ENCODE measurements at places on chromosomes 5 and 9.
A peak's percentile ranks its signal among the peaks of the same experiment; 100 is the strongest.

GRCh38 chr9:35771943-35772342 is 17.9 kb upstream of the MSMP start:
- no peak for DNase-seq

DNA sequence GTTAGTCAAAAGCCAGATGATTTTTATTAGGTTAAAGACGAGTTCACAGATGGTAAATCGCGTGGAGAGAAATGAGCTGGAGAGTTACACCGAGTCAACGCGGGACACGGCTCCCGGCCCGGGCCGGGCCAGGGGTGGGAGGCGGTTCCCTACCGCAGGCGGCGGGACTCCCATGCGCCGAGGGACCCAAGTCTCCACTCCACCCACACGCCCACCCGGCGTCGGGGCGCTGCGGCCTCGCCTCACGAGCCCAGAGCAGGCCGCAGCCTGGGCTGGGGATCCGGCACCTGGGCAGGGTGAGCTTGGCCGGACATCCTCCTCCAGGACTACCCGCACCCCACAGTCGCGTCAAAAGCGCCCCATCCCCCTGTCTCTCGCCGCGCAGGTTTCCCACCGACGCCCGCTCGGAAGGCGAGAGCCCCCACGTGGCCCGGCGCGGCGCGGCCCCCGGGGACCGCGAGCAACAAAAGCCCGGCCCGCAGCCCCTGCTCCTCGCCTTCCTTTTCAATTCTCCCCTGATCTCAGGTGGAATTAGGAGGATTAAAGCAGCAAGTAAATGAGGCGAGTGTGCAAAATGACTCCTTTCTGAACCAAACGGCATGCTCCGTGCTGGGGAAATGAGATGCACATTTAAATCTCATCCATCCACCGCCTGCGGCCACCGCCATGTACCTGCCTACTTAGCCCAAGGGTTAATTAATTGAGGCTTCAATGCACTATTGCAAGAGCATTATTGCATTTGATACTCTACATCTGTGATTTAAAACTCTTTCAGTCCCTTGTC is 196.5 kb upstream of the TBCA start:
- no peak for DNase-seq

DNA sequence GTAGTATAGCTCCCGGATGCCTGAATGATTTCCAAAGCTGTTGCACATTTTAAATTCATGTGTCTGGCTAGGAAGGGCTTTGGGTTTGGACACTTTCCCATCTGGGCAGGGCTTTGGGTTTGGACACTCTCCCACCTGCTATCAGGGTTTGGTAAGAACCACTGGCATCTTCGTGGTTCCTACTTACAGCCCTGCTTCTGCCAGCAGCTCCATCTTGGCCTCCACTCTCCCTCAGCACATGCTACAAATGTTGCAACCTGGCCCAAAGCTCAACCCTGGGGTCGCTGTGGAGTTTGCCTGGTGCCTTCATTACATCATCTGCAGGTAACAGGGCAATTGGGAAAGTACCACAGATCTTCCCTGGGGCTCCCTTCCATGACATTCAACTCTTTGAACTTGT is 3.5 kb downstream of the TMCO6 start:
- DNase-seq: no peak

- no peak for DNase-seq
These were observed 688.0 kb upstream of the SEMA6A start for GRCh38 chr5:117262572-117263131.

DNA sequence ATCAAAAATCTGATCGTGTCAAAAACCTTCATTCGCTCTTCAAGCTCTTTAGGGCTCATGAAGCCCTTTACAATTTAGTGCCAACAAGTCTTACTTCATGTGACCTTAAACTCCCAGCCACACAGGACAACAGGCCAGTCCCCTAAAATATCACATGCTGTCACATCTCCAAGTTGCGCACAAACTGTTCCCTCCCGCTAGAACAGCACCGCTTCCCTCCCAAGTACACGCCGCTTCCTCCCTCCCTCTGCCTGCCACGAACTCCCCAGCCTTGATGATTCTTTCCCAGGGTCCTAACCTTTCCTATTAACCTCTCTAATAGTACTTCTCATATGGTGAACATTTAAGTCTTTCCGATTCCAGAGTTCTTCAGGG is 91.2 kb downstream of the TLE1 start:
- DNase-seq: no peak

DNA sequence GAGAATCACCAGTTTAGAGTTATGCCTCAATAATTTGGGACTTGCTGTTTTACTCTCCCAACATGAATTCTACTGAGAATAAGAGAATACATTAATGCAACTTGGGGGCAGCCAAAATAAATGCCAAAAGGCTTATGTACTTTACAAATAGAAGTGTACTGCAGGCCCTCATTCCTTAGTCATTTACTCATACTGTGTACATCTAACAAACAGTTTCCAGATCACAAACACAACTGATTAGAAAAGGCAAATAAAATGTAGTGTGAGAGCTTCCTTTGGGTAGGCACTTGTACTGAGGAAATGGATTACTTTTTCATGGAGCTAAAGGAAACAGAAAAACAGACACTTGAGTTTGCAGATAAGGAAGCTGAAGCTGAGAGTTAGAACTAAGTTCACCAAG is 12.6 kb downstream of the ANKDD1B start:
- peak; percentile 21 for DNase-seq

- DNase-seq: no peak
These were observed 68.1 kb downstream of the MEGF10 start for GRCh38 chr5:127358740-127359139.

DNA sequence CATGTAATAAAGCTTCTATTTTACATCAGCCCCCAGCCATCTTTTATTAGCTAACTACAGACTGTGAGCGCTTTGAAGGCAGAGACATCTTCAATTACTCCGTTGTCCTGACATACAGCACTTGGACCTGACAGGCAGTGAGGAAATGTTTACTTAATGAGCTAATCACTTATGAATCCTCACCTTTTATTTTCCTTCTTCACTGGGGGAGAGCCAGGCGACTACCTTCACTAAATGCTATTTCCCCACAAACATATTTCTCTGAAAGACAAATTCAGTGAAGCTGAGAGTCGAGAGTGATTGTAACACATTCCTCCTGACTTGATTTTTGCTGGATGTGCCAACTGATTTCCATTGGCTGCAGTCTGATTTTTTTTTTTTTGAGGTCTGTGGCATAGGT is 192.1 kb upstream of the CLINT1 start:
- DNase-seq: peak; percentile 22

GRCh38 chr5:150146235-150146634 is 9.4 kb downstream of the PDGFRB start:
- no peak for DNase-seq

GRCh38 chr9:76531231-76531780 is 72.3 kb downstream of the GCNT1 start:
- peak; percentile 11 for DNase-seq

GRCh38 chr9:96751815-96752214 is 26.1 kb downstream of the ZNF510 start:
- DNase-seq: no peak

DNA sequence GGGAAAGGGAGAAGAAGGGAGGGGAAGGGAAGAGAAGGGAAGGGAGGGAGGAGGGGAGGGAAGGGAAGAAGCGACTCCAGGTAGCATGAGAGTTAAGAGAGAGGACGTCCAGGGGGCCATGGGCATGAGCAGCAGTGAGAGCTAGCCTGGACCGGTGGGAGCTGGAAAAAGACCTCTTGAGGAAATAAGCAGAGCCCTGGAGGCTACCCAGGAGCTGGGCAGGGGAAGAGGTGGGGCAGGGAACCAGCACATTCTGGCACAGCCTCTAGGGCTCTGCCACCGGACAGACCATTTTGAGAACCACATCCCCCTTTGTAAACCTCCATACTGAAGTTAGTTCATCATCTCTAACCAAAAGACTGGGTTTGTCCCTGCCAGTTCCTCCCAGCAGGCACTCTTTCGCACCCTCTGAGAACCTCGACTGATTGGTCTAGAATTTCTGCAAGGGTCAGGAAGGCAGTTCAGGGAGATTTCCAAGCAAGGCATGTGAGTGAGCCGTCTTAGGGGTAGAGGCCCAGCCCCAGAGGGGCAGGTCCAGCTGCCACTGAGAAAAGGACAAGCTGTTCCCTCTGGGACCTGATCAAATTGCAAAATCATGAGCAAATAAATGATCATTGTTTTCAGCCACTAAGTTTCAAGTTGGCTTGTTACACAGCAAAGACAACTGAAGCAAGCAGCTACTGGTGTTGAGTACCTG is 11.6 kb downstream of the NAIF1 start:
- DNase-seq: no peak

DNA sequence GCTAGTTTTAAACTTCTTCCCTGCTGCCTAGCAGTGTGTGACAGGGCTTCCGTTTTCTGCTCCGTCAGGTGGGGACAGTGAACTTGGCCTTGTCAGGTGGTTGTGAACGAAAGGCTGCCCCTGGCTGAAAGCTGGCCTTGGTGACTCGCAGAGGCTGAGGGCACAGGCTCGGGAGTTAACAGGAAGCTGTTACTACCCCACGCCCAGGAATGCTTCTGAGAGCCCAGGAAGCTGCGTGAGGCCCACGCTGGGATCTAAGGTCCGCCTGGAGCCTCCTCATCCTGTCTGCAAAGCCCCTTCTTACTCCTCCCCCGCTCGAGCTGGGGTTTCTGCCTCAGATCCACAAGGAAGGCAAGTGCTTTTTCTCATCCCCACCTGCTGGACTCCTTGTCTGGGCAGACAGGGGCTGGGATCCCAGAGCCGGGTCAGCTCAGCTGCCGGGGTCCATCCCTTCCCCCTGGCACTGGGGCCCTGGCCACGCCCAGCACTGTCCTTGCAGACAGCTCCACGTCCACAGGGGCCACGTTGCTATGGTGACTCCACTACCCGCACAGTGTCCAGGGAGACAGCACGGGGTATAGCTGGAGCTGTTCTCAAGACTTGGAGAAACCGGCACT is 124.7 kb upstream of the TBC1D2 start:
- DNase-seq: no peak

DNA sequence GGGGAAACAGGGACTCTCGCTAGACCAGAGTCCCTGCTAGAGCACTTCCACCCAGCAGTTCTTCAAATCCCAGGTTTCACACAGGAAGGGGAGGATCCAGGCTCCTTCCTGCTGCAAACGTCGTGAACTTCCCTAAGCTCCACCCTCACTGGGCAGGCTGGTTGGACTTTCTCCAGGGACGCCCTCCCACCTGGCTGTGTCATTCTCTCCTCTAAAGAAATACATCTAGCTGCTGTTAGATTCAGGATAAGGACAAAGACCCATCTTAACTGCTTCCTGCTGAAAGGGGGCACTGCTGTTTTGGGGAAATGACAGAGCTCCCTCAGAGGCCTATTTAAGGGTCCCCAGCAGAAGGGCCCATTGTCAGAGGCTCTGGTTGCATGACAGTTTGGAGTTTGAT is 230.7 kb downstream of the SEMA6A start:
- DNase-seq: peak; percentile 1

DNA sequence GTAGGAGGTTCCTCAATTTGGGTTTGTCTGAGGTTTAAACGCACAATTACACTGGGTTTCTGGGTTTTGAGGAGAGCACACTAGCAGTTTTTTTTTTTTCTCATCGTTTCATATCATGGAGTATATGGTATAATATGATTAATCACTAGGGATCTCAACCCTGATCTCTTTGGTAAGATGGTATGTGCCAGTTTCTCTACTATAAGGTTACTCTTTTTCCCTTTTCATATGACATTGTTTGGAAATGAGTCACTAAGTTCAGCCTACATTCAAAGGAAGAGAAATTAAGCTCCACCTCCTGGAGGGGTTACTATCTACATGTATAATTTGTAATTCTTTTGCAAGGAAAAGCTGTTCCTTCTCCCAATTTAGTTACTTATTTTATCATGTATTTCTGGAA is 35.2 kb downstream of the MTRR start:
- DNase-seq: no peak

DNA sequence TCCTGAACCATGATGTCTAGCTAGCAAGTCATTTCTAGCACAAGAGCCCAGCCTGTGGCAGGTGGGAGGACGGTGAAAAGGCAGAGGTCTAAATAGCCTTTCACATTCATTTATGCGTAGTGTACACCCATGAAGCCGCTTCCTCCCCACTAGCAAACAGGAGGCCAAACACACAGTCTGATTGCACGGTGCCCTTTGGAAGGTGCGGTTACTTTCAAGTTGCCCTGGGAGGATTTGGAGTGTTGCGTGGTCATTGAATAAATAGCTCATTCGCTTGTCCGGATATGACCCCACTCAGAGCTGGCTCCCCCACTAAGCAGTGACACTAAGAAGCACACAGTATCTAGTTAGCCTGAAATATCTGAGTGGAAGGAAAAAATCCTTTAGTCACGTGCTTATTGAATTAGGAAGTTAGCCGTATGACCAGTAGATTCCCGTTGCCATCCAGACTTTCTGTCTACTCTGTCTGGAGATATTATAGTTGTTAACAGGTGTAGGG is 664 bp upstream of the ARSB start:
- DNase-seq: no peak

GRCh38 chr9:121026768-121027167 is 23.3 kb downstream of the C5 start:
- no peak for DNase-seq

- DNase-seq: no peak
These were observed 316.1 kb downstream of the DMRT2 start for GRCh38 chr9:1366276-1366675.

DNA sequence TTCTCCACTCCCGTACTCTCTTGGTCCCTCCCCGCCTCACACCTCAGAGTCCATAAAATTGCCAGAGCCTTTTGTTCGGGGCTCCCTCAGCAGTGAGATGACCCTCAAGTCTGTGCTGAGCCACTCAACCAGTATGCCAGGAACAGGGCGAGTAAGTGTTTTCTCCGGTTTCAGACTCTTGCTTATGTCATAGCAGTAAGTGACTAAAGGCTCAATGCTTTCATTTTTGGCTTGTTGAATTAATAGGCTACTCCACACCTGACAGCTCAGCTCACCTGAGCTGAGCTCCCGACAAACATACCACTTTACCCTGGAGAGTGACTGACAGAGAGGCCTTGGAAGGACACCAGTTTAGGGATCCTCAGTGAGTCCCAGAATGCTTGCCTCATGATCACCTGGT is 30.5 kb downstream of the PCSK1 start:
- peak; percentile 5 for DNase-seq

DNA sequence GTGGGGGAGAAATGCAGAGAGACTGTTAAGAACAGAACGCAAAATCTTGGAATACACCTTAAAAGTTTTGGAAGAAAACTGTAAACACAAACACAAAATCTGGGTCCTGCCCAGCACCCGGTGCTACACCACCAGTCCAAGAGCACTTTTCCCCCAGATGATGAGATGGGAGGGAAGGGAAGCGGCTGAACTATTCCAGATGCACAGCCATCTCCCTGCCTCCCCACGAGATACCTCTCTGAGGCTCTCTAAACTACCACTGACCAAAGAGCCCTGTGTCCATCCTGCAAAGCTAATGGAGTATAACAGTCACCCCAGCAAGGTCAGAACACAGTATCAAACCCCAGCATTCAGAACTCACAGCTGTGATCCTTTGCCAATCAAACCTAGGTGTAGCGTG is 8.0 kb downstream of the SPARC start:
- no peak for DNase-seq
